ENCODE measurements at places on chromosomes 3 and 15.

DNA sequence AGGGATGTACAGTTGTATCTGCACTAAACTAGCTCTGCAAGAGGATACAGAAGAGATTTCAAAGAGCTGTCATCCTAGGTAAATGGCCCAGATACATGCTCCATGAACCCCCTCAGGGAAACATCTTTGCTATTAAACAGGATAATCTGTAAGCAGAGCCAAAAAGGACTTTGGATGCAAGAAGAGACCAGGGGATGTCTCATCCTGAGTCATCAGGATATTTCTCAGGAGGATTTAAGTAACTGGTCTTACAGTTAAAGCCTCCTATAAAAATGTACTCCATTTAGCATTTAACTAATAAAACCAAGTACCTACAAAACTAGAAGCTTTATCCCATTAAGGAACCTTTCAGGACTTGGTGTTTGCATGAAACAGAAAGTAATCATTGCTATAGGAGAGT is 48.2 kb upstream of the PHLDB2 start:
- DNase-seq: no peak

- DNase-seq: no peak
Observed at GRCh38 chr3:57923101-57923500, 85.1 kb upstream of the FLNB start.

GRCh38 chr3:184563941-184564684 is 2.5 kb downstream of the EPHB3 start:
- DNase-seq: no peak

DNA sequence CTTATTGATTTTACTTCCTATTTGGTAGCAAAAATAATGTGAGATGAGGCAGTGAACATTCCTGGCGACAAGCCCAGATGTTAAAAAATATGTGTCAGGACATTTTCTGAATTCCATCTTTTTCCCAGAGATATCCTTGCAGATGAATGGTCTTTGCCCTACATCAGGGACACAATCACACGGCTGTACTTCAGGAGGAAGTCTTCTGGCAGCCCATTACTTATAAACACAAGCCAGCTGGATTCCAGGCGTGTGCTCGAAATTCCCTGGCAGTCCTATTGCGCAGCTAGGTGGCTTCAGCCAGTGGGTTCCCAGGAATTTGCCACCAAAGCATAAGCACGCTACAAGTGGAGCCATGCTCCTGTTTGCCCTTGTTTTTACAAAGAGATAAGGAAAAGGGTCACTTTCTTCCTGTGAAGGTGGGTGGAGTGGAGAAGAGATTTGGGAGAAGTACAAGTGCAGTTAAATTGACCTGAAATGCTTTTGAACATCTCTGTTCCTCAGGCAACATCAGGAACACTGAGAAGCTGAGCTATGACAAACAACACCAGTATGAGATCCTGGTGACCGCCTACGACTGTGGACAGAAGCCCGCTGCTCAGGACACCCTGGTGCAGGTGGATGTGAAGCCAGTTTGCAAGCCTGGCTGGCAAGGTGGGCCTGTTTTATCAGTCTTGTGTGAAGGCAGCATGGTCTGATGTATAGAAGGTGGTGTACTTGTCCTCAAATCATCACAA is 257.1 kb upstream of the TRIM42 start:
- DNase-seq: no peak

- DNase-seq: no peak
Observed at GRCh38 chr15:77208241-77208640, 137.3 kb upstream of the TSPAN3 start.

DNA sequence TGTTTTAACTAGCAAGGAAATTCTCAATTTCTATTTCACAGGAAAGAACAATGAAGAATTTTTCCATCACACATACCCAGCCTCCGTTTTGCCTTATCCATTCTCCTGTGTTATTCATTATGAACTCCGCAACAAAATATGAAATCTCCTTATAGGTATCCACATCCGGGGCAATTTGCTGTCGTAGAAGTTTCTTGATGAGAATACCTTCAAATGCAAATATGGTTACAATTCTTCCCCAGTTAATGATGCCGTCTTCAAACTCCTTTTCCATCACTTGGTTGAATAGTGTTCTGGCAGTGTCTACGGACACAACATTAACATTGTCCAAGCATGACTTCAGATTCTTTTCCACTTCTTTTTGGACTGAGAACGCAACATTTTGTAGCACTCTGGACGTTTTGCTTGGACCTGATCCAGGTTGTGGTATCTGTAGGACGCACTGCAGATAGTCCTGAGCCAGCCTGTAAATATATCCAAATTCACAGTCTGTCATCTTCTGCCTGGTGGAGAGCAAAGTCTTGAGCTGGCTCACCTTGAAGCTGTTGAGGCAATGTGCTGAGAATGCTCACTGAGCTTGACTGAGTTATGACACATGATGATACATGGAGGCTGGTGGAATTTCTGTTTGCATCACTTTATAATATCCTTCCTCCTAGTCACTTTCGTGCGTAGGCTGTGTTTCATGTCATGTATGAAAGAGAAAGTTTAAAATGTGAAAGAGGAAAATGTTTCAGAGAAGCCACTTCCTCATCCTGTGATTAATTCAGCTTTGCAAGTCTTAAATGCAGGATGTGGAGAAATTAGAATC is at the start of gene BCL2A1:
Gene BCL2A1 (minus strand): TSS at position 573 of the 811 bp plus-strand sequence. CDS start 77 bp downstream, at position 496.
- peak; percentile 85 for DNase-seq

GRCh38 chr3:177729956-177730681 is 532.8 kb upstream of the TBL1XR1 start:
- DNase-seq: no peak

DNA sequence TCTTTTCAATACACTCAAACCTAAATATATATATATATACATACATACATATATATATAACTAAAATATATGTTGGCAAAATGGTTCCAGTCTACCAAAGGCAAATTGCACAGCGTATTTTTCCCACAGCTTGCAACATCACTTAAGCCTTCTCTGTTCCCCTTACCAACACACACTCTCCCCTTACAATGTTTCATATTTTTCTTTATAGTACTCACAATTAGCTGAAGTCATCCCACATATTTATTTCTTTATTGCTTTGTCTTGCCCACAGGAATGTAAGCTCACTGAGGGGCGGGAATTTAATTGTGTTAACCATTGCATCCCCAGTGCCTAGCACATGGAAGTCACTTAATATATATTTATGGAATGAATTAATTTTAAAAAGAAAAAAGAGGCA is 288.3 kb downstream of the ULK4 start:
- no peak for DNase-seq

- DNase-seq: no peak
Observed at GRCh38 chr3:42166662-42167300, 75.6 kb downstream of the TRAK1 start.

- no peak for DNase-seq
Observed at GRCh38 chr3:46893146-46893748, 15.7 kb downstream of the PTH1R start.

- DNase-seq: no peak
Observed at GRCh38 chr3:97950360-97950759, 21.9 kb downstream of the RIOX2 start.

GRCh38 chr3:121988146-121988545 is 33.9 kb downstream of the ILDR1 start:
- DNase-seq: no peak

- peak; percentile 24 for DNase-seq
Observed at GRCh38 chr15:68666120-68666811, 87.5 kb downstream of the CORO2B start.

DNA sequence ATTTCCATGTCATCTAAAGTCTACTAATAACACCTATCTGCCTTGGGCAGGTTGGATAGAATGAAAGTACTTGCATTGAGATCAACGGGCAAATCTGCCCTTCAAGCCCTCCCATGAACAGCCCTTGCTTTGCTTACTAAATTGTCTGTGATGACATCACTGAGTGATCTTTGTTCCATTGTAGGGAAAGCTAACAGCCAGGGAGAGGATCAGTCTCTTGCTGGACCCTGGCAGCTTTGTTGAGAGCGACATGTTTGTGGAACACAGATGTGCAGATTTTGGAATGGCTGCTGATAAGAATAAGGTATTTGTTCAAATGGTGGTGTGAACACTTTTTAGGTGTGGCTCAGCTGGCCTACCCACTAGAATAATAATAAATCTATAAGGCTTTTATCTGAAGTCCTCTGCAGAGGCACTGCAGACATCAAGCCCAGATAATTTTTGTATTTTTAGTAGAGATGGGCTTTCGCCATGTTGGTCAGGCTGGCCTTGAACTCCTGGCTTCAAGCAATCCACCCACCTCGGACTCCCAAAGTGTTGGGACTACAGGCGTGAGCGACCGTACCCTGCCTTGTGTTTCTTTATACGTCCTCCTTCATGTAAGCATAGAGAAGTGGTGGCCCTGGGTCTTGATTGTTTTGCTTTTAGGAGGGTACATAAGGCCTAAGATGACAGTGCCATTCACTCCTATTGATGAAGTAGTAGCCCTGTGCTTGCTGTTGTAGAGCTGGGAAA is 5.7 kb downstream of the PCCB start:
- no peak for DNase-seq

DNA sequence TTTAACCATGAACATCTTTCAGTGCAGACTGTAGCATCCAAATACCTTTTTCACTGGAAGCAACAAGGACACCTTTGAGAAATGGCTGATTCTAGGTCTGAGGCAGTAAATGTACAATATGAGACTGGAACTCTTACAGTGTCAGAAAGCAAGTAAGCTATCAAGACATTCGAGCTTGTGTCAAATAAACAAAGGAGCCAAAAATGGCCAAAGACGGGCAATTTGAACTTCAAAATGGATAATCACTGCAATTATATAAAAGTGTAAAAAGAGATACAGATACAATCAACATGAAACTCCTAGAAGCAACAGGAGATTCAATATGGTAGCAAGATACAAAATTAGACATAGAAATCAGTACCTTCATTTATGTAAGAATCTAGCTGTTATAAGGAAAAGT is 138.5 kb upstream of the CCDC54 start:
- DNase-seq: no peak

- DNase-seq: peak; percentile 56
Observed at GRCh38 chr3:69500604-69501003, 114.7 kb upstream of the FRMD4B start.

GRCh38 chr15:68614286-68615035 is 35.7 kb downstream of the CORO2B start:
- no peak for DNase-seq

Measured in Kasumi-1 (cell line).